ENCODE measurements at places on chromosomes 4 and X. TPM values are rescaled to one million over a fixed set of nuclear protein-coding genes. Genes with fewer than 3 reads are reported as not detected.

DNA sequence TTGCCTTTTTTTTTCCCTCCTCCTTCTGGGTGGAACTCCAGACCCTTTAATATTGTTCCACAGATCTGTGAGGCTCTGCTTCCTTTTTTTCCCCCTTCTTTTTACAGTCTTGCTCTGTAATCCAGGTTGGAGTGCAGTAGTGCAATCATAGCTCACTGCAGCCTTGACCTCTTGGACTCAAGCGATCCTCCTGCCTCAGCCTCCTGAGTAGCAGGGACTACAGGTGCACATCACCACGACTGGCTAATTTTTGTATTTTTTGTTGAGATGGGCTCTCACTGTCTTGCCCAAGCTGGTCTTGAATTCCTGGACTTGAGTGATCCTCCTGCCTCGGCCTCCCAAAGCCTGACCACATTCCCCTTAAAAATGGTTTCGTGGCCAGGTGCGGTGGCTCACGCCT, 26.8 kb downstream of the NSD2 start:
- no peak for DNase-seq
- no peak overlapping the region for H3K4me3 ChIP-seq
- H3K36me3 ChIP-seq: peaks cover 44% of the 10 kb centered on the region
- no peak overlapping the region for H3K27ac ChIP-seq

GRCh38 chr4:170157670-170158069, 67.9 kb upstream of the AADAT start:
- no peak overlapping the region for H3K4me3 ChIP-seq
- no peaks in the 10 kb centered on the region for H3K36me3 ChIP-seq

DNA sequence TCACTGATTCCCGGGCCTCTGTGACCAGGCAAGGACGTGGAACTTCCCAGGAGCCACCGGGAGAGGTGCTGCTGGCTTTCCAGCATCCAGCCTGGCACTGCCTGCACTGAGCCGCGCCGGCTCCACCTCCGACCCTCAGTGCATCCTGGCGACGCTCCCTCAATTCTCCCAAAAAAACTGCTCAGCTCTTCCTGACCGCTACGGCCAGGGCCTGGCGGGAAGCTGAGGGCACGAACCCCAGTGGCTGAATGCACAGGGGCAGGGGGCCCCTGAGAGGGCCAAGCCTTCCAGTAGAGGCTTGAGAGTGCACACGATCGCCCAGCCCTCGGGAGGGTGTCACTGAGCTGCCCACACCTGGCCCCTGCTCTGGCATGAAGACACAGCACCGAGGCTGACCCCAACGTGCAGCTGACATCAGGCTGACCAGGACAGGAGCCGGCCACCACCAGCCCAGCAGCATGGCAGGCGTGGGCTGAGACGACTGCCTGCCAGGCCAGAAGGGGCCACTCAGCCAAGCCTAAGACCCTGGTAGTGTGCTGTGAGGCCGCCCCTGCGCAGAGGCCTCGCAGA, 6.9 kb downstream of the CTBP1 start:
- no peak overlapping the region for H3K27ac ChIP-seq
- peaks cover 28% of the 10 kb centered on the region for H3K36me3 ChIP-seq
- peaks cover 7% of the 10 kb centered on the region for H3K4me1 ChIP-seq
- no peak overlapping the region for H3K4me3 ChIP-seq
- no peaks in the 10 kb centered on the region for H3K27me3 ChIP-seq

- H3K4me3 ChIP-seq: no peak overlapping the region
- no peaks in the 10 kb centered on the region for H3K36me3 ChIP-seq
- no peak overlapping the region for H3K27ac ChIP-seq
- no peaks in the 10 kb centered on the region for H3K27me3 ChIP-seq
These were observed 37.5 kb downstream of the HERC3 start for GRCh38 chr4:88629826-88630225.

DNA sequence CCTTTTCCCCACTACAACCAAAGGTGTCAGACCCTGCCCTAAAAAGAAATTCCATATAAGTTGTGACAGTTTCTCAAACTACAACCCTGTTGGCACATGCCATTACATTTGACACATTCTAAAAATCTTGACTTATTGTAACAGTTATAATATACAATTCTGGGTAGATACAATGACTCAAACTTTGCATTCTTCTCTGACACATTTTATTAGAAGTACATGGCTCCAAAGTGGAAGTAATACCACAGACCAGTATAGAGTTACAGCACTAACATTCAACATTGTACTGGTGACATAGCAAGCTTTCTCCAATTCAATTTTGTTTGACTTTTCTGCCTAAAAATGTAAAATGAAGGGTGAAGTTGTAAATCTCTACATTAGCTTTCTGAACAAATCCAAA, 196.6 kb upstream of the ETNPPL start:
- H3K4me1 ChIP-seq: peaks cover 49% of the 10 kb centered on the region
- no peak overlapping the region for H3K4me3 ChIP-seq
- no peaks in the 10 kb centered on the region for H3K27me3 ChIP-seq
- H3K36me3 ChIP-seq: no peaks in the 10 kb centered on the region
- H3K27ac ChIP-seq: no peak overlapping the region

- H3K36me3 ChIP-seq: no peaks in the 10 kb centered on the region
- H3K4me1 ChIP-seq: peaks cover 19% of the 10 kb centered on the region
- DNase-seq: no peak
- no peak overlapping the region for H3K4me3 ChIP-seq
- H3K27me3 ChIP-seq: no peaks in the 10 kb centered on the region
These were observed 217.2 kb downstream of the SPRY1 start for GRCh38 chr4:123613586-123614344.

DNA sequence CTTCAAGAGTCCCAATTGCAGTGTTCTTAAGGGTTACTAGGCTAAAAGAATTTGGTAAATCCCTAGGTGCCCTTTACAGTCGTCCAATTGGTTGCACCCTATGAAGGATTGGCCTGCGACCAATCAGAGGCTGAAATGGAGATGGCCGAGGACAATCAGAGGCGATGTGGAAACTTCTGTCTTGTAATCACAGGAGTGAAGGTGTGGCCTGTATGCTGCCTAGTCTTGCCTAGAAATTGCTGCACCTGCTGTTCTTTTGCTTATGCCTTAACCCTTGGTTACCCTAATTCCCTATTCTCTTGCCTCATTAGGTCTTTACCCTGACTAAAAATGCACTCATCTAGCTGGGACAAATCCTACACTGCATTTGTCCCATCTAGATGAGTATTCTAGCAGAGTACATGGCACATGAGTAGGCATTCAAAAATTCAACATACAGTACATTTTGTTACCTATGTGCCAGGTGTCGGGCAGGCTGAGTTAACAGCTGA, 1.0 kb upstream of the DCK start:
- H3K4me1 ChIP-seq: no peaks in the 10 kb centered on the region
- H3K4me3 ChIP-seq: peak overlapping the region; percentile 80
- H3K27me3 ChIP-seq: no peaks in the 10 kb centered on the region
- no peak for DNase-seq
- peaks cover 3% of the 10 kb centered on the region for H3K36me3 ChIP-seq

- H3K27me3 ChIP-seq: no peaks in the 10 kb centered on the region
- no peaks in the 10 kb centered on the region for H3K4me1 ChIP-seq
- H3K4me3 ChIP-seq: peak overlapping the region; percentile 33
These were observed 190.1 kb upstream of the GNPDA2 start for GRCh38 chr4:44916411-44916810.

- no peak overlapping the region for H3K4me3 ChIP-seq
- no peaks in the 10 kb centered on the region for H3K27me3 ChIP-seq
- H3K4me1 ChIP-seq: peaks cover 3% of the 10 kb centered on the region
- H3K27ac ChIP-seq: no peak overlapping the region
These were observed 831.9 kb downstream of the TRIML1 start for GRCh38 chr4:188971125-188971524.

- no peak overlapping the region for H3K27ac ChIP-seq
- DNase-seq: no peak
- no peaks in the 10 kb centered on the region for H3K36me3 ChIP-seq
These were observed 748.9 kb upstream of the MAGEB2 start for GRCh38 chrX:29466456-29466855.

Gene HTRA3
- 1.4 TPM for total RNA-seq

Gene NDP
- total RNA-seq: not detected

Gene IQCM
- not detected for total RNA-seq

Gene BEND2
- total RNA-seq: not detected

Gene RNF212
- 2.4 TPM for total RNA-seq

Gene PAGE4
- total RNA-seq: not detected

All from A673 (cell line).